HuH-7 (cell line): ENCODE measurements at places on chromosomes 13 and 19.
A peak's percentile ranks its signal among the peaks of the same experiment; 100 is the strongest.

GRCh38 chr19:16335226-16335625, 10.6 kb downstream of the KLF2 start:
- DNase-seq = no peak

GRCh38 chr13:27034678-27035111, 136.9 kb downstream of the USP12 start:
- no peak for DNase-seq

GRCh38 chr19:40053491-40053890, 2.5 kb downstream of the ZNF780B start:
- DNase-seq = no peak

DNA sequence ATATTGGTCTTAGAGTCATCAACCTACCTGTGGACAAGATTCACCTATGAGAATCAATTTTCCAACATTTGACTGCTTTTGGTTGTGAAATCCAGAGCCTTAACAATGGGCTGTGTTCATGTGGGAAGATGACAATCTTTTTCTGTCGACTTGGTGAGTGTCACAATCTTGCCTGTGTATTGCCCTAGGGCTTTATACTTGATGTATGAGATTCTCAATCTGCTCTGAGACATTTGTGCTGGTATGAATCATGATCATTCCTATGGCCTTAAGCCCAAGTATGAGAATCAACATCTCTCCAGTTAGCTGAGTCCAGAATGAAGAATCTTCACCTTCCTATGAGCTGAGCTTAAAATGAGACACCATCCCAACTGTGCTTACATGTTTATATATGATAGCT, 68.7 kb downstream of the ZNF726 start:
- DNase-seq = no peak

DNA sequence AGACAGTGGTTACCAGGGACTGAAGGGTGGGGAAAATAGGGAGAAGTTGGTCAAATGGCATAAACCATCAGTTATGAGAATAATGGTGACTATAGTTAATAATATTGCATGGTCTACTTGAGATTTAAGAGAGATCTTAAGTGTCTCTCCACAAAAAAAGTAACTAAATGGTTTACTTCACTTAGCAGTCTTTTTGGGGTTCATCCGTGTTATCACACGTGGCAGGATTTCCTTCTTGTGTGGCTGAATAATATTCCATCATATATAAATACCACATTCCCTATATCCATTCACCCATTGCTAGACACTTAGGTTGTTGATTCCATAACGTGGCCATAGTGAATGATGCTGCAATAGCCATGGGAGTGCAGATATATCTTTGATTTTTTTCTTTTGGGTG, 967.0 kb downstream of the UQCRFS1 start:
- no peak for DNase-seq

DNA sequence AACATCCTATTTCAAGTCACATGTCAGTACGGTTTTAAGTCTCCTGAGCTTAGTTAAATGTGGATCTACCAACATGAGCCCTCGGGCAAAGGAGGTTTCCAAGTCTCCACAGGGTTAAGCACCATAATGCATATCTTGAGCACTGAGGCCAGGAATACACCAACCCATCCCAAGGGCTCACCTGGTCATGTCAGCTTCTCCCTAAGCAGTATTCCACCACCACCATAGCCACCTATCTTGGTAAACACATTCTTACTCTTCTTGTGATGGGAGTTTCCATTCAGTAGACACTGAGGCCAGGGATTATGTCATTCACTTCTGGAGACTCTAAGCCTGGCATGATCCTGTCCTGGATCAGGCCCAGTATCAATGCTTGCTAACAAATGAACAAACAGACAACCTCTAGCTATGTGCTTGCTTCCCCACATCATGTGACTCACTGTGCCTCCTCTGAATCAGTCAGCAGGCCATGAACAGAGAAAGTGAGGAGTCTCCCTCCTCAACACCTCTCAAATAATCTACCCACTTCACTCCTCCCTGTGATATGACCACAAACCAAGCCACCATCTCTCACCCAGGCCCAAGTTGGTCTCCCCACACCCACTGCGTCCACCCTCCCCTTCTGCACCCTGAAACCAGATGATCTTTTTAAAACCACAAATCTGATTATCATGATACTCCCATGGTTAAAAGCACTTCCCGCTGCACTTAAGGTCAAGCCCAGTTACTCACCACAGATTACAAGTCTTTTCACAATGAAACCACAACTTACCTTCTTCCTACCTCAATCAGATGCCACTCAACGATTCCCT, 5.8 kb downstream of the PEG3 start:
- no peak for DNase-seq

GRCh38 chr19:5048091-5048726, 79.3 kb downstream of the KDM4B start:
- DNase-seq = peak; percentile 91

DNA sequence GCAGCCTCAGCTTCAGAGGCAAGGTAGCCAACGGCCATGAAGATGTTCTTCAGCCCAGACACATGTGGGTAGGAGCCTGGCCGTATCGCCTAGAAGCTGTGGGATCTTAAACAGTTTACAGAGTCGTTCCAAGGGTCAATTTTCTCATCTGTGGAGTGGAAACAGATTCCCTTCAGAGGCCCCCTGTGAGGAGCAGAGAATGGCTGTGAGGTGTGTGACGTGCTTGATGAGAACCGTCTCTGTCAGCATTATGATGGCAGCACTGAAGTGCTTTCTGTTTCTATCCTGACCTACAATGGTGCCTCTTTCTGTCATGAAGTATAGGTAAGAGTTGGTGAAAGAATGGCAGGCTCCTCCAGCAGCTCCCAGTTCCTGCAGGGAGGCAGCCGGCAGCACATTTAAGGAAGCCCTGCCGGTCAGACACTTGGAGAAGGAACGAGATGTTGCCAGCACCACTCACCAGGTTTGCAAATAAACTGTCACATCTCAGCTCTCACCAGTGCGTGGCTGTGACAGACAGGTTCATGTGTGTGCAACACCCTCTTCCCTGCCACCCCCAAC, 277.3 kb downstream of the FOXO1 start:
- no peak for DNase-seq

GRCh38 chr13:79226938-79227337, 179.1 kb downstream of the RBM26 start:
- DNase-seq = no peak

GRCh38 chr19:32866564-32867265, 2.9 kb downstream of the SLC7A9 start:
- no peak for DNase-seq

DNA sequence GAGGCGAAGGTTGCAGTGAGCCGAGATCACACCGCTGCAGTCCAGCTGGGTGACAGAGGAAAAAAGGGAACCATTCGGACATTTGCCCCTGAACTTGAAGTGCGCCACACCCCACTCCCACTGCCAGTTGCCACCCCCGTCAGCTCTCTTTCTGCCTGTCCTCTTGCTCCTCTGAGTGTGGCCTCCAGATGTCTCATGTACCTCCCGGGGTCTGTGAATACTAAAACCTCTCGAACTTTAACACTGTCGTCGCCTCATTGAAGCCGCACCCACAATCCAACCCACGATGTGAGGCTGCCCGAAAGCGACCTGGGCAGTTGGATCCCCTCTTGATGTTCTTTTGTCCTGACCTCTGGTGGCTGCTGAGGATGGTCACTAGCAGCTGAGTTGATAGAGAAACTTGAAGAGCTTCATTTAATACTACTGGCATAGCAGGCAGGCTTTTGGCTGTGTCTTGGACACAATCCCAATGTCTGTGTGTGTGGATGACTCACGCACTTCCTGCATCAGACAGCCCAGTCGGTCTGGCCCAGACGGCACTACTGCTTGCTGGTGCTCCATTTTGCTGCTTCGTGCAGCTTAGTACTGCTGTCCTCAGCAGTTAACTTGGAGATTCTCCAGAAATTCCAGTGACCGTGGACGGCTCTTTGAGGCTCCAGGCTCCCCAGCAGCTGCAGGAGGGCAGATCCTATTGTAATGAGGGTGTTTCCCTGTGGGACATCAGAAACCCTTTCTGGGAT, 4.2 kb downstream of the FPR3 start:
- no peak for DNase-seq

GRCh38 chr19:41689993-41690800, 2.1 kb upstream of the CEACAM7 start:
- no peak for DNase-seq
